NCI-H187 treated with DMSO at 0.1 percent for 48 hours (cell line): ENCODE measurements at places on chromosomes 7 and 10.

GRCh38 chr7:29748286-29749099 is 57.8 kb upstream of the WIPF3 start:
- peak; percentile 7 for DNase-seq

DNA sequence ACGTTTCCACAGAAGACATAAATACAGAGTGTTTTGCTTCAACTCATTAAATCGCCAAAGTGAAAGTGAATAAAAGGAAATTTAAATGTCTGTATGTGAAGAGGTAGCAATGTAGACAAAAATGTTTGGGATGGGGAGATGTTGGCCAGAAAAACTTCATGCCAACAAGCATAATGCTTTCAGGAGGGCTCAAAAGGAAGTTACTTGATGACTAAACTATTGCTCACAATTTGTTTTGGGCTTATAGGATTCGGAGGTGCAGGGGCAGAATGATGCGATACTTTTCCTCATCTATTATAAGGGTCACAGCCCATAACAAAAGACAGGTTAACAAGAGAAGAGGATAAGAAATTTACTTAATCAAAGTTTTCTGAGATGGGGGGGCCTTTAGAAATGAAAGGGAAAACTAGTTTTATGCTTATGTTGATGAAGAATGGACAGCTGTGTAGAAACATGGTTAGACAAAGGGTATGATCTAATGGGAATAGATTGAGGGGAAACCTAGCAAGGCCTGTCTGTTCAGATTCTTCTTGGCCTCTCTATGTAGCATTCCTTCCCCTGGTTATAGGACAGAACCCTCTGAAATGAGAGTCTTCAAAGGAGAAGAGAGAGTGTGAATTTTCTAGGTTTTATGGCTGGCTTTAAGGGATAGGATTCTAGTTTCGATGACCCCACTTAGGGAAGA is 898.6 kb downstream of the LRMDA start:
- DNase-seq: no peak

DNA sequence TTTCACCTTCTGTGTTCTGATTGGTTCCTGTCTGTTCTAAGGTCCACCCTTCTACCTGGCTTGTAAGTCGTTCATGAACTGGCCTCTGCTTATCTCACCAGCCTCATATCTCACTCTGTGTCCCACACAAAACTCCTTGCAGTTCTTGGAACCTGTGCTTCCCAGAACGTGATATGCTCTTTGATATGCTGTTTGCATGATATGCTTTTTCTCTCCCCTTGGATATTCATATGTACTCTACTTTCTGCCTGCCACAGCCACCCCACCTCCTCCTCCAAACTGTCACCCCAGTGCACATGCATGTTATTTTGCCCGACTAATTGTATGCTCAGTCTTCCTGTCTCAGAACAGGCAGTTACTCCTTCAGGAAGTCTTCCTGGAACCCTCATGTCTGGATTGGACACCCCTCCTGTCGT is 1.9 kb upstream of the ITPRIP start:
- DNase-seq: no peak

GRCh38 chr10:71176661-71177060 is 35.7 kb upstream of the UNC5B start:
- DNase-seq: no peak

DNA sequence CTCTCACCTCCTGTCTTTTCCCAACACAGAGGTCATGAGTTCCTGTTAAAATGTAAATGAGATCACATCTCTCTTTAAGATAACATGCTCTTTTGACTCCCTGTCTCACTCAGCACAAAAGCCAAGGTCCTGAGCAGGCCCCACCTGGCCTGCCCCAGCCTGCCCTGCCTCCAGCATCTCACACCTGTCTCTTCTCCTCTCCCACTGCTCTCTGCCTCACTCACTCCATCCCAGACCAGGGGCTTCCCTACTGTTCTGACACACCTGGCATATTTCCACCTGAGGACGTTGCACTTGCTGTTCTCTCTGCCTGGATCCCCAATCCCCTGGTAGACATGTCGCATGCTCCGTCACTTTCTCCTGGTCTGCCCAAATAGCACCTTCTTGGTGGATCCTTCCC is 285.0 kb upstream of the ZMIZ1 start:
- no peak for DNase-seq

DNA sequence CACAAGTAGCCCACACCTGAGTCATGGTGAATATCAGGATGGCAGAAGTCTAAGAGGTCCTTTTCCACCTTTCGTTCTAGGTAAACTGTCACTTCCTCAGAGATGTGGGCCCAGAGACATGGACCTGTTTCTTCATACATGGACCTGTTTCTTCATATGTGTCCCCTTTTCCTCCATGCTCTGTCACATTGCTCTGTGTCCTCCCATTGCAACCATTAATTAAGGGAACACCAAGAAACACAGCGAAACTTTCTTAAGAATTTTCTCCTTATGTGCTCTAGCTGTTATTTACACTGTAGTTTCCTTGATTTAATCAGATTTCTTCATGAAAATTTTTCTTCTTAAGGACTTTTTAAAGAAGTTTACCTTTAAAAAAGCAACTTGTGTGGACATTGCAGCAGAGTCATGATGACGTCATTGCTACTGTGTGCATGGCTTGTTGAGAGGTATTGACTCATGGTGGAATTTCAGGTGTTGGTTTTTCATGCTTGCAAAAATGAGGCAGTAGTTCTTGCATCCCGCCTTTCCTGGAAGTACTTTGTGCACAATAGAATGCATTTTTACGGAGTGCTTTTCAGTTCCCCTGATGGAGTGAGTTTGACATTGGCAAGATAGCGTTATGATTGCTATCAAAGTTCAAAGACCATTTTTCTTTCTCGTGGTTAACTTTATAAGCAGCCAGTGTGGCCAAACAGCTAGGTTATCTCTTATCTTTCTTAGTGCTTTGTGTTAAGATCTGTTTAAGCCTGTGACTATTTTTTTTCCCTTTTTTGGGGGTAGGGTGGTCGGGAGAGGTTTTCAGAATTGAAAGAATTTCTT is 37.7 kb downstream of the CFAP58 start:
- DNase-seq: no peak

DNA sequence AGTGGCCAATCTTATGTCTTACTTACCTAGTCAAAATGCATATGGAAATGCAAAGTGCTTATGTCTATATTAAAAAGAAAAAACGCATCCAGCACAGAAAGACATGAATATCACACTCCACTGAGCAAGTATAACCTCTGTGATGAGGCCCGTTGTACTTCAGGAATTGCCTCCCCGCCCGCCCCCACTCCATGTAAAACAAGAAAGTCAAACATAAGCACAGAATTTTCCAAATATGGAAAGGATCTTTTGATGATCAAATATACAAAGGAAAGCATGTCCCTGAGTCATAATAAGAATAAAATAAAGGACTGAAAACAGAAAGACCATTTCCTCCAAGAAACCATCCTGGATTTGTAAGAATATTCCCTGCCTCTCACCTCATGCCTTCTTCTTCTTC is 229.1 kb downstream of the BAMBI start:
- DNase-seq: no peak
